ENCODE measurements at places on chromosomes 3 and 15. TPM values are rescaled to one million over a fixed set of nuclear protein-coding genes. Genes with fewer than 3 reads are reported as not detected.
A peak's percentile ranks its signal among the peaks of the same experiment; 100 is the strongest.

DNA sequence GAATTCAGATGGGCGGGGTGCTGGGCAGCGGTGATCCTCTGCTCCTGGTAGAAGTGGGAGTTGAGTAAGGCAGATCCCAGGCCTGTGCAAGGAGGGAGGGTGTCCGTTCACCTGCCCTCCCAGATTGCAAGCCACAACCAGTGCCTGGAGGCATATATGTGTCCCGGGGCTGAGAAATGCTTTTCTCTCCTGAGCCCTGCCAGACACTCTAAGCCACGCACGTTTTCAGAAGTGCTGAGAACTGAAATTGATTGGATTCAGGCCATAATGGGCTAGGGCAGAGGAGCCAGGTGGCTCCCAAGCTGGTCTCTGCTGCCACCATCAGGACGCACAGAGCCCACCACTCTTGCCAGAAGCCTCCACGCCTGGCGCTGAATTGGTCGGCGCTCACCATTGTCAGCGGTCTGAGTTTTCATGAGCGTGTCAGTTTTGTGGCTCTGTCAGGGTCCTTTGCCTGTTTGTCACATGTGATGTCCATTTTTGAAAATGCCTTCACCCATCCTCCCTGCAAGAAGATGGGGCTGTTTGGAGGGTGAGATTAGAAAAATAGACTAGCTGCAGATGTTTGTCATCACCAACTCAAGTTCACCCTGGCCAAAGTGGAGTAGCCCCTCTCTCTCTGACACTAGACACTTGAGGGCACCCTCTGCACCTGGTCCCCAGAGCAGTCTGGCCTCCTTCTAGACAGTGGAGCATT lies 15.4 kb upstream of the BFSP2 start:
- peak; percentile 56 for DNase-seq
- no peaks in the 10 kb centered on the region for H3K27me3 ChIP-seq
- H3K4me1 ChIP-seq, result no peaks in the 10 kb centered on the region
- no peak overlapping the region for H3K4me3 ChIP-seq
- H3K36me3 ChIP-seq, result no peaks in the 10 kb centered on the region

DNA sequence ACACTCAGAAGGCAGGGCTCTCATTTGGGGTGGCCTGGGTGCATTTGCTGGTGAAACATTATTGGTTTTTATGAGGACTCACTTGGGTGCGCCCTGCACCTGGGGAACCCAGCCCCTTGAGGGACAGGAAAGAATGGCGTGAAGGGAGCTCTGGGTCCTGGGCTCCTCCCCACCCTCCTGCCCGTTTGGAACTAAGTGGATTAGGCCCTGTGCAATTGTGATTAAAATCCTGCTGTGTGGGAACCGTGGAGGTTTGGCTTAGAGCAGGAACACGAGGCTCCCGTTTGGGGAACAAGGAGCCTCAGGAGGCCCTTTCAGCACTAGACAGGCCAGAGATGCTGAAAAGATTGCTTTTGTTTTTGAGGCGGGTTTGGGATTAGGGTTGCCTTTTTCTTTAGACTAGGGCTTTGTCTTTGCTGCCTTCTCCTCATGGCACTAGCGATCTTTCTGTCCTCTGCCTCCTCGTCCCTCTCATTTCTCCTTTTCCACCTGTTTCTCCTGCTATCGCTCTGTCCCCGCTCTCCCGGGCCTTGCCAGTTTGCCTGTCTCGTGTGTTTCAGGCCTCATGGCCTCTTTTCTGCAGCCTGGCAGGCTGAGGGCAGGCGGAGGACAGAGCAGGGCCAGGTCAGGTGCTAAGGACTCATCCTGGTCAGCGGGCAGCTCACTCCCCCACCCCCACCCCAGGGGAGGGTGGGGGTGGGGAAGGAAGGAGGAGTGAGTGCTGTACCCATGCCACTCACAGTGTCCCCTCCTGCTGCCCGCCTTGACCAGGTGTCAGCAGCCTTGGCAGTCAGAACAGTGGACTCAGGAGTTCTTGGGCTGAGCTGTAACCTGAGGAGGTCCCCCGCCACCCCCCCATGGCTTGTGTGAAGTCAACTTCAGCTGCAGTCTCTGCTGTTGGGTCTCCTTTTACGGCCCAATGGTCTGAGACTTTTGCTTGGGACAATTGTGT lies 8.6 kb downstream of the MAPKAPK3 start:
- H3K27ac ChIP-seq, result no peak overlapping the region
- H3K4me3 ChIP-seq, result no peak overlapping the region
- no peak for DNase-seq
- H3K27me3 ChIP-seq, result no peaks in the 10 kb centered on the region

- H3K36me3 ChIP-seq, result no peaks in the 10 kb centered on the region
- no peak overlapping the region for H3K4me3 ChIP-seq
- DNase-seq, result no peak
- 0 out of 2 replicates have a peak, but pooled peaks cover 5% of the 10 kb centered on the region for H3K4me1 ChIP-seq
- no peak overlapping the region for H3K27ac ChIP-seq
- no peaks in the 10 kb centered on the region for H3K27me3 ChIP-seq
Observed at GRCh38 chr3:157063926-157064325, 96.0 kb downstream of the CCNL1 start.

Gene ATP13A5
- total RNA-seq, result not detected

Gene HHATL
- not detected for total RNA-seq

- no peaks in the 10 kb centered on the region for H3K4me1 ChIP-seq
- no peak overlapping the region for H3K27ac ChIP-seq
- DNase-seq, result no peak
- no peaks in the 10 kb centered on the region for H3K36me3 ChIP-seq
- peaks cover 6% of the 10 kb centered on the region for H3K27me3 ChIP-seq
- H3K4me3 ChIP-seq, result no peak overlapping the region
Observed at GRCh38 chr3:140207541-140207940, 272.6 kb downstream of the CLSTN2 start.

Gene RLBP1
- not detected for total RNA-seq

DNA sequence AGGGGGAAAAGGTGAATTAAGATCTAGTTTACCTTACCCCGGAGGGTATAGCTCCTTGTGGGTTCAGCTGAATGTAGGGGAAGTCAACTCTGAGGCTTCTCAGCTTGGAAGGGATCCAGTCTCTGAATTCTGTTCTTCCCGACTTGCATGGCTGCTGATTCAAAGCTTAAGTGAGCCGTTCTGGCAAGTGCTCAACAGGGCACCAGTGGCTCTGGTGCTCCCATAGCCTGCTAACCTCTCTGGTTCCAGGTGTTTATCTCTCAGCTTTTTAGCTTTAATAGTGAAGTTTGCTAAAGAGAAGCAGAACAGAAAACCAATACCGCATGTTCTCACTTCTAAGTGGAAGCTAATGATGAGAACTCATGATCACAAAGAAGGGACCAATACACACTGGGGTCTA lies 46.3 kb upstream of the RBP1 start:
- no peak overlapping the region for H3K27ac ChIP-seq
- DNase-seq, result no peak
- no peak overlapping the region for H3K4me3 ChIP-seq
- no peaks in the 10 kb centered on the region for H3K36me3 ChIP-seq
- no peaks in the 10 kb centered on the region for H3K4me1 ChIP-seq
- no peaks in the 10 kb centered on the region for H3K27me3 ChIP-seq

Gene TIMP4
- not detected for total RNA-seq

Data from GM23248 (cell line).